ENCODE measurements at places on chromosomes 5 and 9.

- no peak for DNase-seq
These were observed 49.3 kb downstream of the MLLT3 start for GRCh38 chr9:20573023-20573422.

DNA sequence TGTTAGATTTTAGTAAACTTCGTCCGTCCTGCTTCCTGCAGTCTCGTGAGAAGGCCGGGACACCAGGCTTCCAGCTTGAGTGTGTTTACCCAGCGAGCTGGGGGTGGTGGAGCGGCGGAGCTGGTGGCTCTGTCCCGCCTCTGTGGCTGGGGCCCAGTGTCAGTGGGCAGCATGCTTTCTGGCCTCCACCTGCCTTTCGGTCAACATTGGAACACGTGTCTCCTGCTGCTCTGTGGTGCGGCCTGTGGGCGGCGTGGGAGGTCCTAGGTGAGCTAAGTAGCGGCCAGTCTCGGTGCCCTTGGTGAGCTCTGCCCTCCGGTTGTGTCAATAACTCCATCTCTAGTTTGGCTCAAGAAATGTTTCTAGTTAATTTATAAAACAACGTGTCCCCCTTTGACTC is 125.9 kb downstream of the GADD45G start:
- DNase-seq, result no peak

- no peak for DNase-seq
These were observed 398.3 kb upstream of the MPDZ start for GRCh38 chr9:13677801-13678200.

DNA sequence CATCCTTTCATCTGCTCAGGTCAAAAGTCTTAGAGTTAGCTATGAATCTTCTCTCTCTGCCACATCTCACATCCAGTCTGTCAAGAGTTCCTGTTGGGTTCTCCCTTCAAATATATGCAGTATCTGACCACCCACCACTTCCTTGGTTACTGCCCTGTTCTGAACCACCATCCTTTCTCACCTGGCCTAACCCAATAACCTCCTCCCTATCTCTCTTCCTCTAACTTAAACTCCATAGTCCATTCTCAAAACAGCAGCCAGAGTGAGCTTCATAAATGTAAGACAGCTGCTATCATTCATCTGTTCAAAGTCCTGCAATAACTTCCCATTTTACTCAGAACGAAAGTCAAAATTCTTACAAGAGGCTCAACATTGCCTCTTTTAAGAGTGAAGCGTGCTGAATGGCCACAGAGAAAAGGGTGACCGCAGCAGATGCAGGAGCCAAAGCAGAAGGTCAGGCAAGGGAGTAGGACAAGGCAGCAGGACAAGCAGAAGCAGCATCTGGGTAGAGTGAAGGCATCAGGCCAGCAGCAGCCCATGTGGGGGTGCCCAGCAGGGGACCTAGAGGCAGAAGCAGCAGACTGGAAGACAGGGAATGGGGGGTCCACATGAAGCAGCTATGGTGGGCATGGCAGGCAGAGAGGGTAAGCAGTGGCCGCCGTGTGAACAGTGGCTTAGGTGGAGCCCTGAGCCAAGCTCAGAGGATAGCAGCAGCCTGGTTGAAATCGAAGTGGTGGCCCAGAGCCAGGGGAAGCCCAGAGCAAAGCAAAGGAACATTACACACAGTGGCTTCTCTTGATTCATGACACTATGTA is 39.3 kb upstream of the CDC42SE2 start:
- no peak for DNase-seq

- no peak for DNase-seq
These were observed 517.8 kb upstream of the PAPPA start for GRCh38 chr9:115635680-115636383.

DNA sequence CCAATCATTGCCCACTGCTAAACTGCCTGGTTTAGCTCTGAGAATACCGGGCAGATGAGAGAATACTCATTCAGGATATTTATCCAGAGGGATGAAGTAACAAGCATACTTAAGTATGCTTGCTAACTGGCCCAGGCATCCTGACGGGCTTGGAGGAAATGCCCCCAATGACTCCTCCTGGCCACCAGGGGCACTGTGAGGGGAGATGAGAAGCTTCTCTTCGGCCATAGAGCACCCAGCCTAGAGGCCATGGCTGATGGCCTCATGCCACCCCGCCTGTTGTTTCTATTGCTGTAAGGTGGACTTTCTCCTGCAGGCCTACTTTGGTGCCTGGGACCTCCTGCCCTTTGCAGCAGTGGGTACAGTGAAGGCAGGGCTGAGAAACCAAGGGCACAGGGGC is 134.5 kb upstream of the FSTL4 start:
- no peak for DNase-seq

DNA sequence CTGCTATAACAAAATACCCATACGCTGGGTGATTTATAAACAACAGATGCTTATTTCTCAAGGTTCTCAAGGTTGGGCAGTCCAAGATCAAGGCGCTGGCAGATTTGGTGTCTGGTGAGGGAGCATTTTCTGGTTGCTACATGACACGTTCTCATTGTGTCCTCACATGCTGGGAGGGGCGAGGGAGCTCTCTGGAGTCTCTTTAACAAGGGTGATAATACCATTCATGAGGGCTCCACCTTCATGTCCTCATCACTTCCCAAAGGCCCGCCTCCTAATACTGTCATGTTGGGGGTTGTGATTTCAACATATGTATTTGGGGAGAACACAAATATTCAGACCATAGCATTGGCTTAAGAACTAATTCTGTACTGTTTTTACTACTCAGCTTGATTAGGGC is 4.6 kb downstream of the CFAP90 start:
- no peak for DNase-seq

DNA sequence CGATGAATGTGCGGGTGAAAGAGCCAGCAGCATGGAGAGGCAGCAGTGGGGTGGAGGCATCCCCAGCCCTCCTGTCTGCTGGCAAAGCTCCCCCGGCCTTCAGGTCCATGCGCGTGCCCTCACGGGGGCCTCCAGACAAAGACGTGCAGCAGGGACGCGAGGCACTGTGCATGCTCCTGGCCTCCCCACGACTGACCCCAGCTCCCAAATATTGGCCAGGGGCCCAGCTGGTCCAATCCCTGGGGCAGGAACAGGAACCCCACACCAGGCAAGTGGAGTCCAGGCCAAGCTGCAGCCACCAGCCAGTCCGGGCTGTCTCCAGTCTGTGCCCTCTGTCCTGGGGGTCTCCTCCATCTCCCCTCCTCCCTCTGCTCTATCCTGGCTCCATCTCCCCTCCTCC is 33.5 kb upstream of the LRRC14B start:
- DNase-seq, result peak; percentile 35

- no peak for DNase-seq
These were observed 2.7 kb upstream of the RAPGEF6 start for GRCh38 chr5:131637694-131638093.

GRCh38 chr5:80246001-80246758 is 9.7 kb downstream of the SERINC5 start:
- no peak for DNase-seq

- DNase-seq, result no peak
These were observed 66.9 kb upstream of the SLIT3 start for GRCh38 chr5:169367861-169368260.

- no peak for DNase-seq
These were observed 49.0 kb downstream of the TEX10 start for GRCh38 chr9:100303747-100304146.

DNA sequence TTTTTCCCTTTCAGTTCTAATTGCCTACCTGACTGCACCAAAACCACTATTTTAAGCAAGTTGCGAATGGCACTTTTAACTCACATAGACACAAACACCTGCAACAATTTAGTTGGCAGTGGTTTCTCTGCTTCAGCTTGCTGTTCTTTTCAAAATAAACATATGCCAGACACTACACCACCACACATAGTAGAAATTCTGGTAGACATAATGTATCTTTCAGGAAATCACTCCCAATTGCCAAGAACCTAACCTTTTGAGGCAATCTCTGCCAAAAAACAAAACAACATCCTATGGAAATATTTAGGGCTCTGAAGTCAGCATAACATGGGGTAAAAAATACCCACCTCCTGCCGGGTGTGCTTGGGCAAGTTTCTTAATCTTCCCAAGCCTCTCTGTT is 27.7 kb downstream of the GLIS3 start:
- no peak for DNase-seq

- no peak for DNase-seq
These were observed 9.2 kb upstream of the SHROOM1 start for GRCh38 chr5:132839426-132840301.

DNA sequence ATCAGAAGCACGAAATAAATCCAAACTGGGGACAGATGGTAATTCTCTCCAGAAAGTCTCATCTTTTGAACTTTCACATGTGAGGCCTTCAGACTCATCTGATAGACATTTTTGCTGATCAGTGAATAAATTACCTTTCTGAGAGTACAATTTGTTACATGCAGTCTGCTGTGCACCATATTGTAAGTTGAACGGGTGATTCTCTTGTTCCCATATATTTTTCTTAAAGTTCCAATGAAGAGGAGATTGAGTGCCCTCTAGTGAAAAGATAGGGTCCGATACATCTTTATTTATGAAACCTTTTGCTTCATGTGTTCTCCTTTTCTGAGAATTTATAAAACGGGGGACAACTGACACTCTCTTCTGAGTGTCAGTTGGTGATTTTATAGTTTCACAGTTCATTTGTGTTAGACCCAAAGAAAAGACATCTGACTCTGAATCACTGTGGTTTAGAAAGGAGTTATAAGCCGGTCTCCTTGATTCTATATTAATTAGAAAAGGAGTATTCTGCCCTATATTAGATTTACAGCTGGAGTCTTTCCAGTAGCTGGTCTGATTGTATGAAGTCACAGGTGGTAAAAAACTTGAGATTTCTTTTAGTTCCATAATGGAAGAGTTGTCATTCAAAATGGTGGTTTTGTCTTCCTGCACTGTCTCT is 30.4 kb downstream of the GNG10 start:
- no peak for DNase-seq

GRCh38 chr5:158753354-158753753 is 346.4 kb downstream of the EBF1 start:
- no peak for DNase-seq

GRCh38 chr5:145708169-145708568 is 127.0 kb downstream of the PRELID2 start:
- no peak for DNase-seq

DNA sequence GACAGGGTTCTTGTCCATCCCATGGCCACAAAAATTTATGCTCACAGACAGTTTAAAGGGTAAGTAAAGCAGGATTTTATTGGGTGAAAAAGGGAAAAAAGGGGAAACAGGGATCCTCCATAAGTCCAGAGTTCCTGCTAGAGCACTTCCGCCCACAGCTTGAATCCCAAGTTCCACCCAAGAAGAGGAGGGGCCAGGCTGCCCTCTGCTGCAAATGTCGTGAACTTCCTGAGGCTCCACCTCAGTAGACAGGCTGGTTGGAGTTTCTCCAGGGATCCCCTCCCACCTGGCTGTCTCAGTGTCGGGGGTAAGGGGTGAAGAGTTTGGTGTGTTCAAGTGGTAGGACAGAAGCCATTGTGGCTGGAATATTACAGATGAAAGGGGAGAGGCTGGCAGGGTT is 275.0 kb upstream of the SGCD start:
- peak; percentile 41 for DNase-seq

DNA sequence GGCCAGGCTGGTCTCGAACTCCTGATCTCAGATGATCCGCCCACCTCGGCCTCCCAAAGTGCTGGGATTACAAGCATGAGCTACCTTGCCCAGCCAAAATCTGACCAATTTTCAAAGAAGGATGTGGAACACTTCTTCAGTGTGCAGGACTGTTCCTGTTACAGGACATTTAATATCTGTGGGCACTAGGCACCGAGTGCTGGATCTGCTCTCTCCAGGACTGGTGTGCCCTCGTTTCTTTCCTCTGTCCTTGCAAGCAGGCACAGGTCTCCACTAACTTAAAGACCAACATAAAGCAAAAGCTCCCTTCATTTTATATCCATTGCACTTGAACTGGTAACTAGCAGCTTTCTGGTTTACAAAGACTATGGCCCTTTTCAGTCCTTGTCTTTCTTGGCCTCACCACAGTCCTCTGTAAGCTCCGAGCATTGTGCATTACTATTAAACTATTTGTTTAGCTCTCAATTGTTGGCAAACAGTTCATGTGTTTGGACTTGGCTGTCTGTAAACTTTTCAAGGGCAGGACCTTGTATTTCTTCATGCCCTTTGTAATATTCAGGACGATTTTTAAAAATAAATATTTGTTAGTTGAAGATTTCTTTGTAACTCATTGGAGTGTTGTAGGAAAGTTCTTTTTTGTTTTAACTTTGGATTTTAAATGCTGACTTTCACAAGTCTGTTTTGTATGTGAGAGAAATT is 37.3 kb downstream of the ARHGEF28 start:
- DNase-seq, result no peak

DNA sequence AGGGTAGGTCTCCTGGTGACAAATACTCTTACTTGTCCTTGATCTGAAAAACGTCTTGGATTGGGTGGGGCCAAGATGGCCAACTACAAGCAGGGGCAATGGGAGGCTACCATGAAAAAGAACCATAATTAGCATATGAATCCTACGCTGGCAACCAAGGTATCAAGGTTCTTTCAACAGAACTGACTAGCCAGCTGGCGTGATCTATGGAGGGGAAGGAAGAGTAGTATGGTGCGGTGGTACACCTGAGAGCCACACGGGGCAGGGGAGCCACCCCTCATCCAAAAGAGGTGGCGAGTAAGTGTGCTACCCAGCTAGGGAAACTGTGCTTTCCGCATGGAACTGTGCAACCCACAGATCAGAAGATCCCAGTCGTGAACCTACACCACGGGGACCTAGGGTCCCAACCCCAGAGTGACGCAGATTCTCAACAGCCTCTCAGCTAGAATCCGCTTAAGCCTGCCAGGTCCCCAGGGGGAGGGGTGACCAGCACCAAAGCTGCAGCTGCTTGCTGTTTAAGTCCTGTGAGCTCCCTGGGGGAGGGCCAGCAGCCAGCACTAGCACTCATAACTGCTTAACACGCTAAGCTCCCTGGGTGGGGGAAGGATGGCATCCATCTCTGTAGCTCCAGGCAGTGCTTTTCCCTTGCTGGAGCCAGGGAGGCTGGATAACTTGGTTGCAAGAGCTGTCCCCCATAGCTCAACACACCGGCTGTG is 334.8 kb downstream of the FBXL17 start:
- no peak for DNase-seq
